ENCODE measurements at places on chromosomes 6 and 20. TPM values are rescaled to one million over a fixed set of nuclear protein-coding genes. Genes with fewer than 3 reads are reported as not detected.

GRCh38 chr6:27830212-27830599 lies 82.0 kb downstream of the OR2B2 start:
- no peak for DNase-seq
- H3K4me3 ChIP-seq, result peak overlapping the region; percentile 89
- peaks cover 17% of the 10 kb centered on the region for H3K27me3 ChIP-seq

- H3K36me3 ChIP-seq, result no peaks in the 10 kb centered on the region
- H3K4me3 ChIP-seq, result no peak overlapping the region
- H3K4me1 ChIP-seq, result peaks cover 10% of the 10 kb centered on the region
- H3K27me3 ChIP-seq, result peaks cover 2% of the 10 kb centered on the region
Measured at GRCh38 chr20:10580700-10581099, 93.1 kb downstream of the JAG1 start.

DNA sequence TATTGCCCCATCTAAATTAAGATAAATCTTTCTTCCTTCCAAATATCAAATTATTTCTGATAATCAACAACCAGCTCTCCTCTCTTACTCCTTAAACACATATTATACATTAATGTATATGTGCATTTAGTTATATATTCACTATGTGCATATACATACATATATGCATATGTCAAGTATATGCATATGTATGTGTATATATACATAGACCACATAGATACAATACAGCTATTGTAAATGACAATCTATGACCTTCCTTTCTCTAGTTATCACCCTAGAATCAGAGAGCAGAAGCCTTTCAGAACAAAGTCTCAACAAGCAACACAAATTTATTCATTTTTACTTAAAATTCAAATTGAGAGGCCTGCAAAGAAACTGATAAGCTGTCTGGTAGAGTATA lies 241.1 kb upstream of the THEMIS start:
- H3K4me3 ChIP-seq, result no peak overlapping the region
- no peak overlapping the region for H3K27ac ChIP-seq
- no peaks in the 10 kb centered on the region for H3K4me1 ChIP-seq
- H3K27me3 ChIP-seq, result peaks cover 2% of the 10 kb centered on the region
- no peak for DNase-seq

The GMPR gene
- polyA plus RNA-seq, result 2.5 TPM

The HS3ST5 gene
- polyA plus RNA-seq, result not detected

The EEF1A2 gene
- not detected for polyA plus RNA-seq

Data from immature natural killer cell (primary cell).